ENCODE measurements at places on chromosomes 12 and 14.

- DNase-seq: no peak
Measured at GRCh38 chr12:110657747-110658146, 31.2 kb downstream of the HVCN1 start.

DNA sequence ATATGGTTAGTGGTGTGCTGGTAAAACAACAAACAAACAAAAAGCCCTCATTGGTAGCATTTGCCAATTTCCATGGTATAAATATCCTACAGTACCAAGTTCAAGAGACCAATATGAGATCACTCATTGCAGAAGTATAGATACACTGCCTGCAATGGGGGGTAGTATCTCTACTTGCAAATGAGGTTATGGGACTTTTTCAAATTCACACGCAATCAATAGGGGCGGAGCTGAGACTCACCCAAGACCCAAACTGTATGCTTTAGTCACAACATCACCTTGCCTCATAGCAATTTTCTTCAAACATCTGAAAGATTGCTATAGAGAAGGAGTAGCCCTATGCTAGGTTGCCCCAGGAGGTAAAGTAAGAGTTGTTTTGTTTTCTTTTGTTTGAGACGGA lies 93.7 kb downstream of the VCPKMT start:
- DNase-seq: no peak

DNA sequence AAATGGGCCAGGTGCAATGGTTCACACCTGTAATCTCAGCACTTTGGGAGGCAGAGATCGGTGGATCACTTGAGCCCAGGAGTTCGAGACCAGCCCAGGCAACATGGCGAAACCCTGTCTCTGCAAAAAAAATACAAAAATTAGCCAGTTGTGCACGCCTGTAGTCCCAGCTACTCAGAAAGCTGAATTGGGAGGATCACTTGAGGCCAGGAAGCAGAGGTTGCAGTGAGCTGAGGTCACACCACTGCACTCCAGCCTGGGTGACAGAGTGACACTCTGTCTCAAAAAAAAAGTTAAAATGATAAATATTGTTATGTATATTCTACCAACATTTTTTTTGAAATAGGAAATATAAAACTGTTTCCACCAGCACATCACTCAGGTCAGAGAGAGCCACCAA lies 64.9 kb downstream of the NDUFA12 start:
- no peak for DNase-seq

DNA sequence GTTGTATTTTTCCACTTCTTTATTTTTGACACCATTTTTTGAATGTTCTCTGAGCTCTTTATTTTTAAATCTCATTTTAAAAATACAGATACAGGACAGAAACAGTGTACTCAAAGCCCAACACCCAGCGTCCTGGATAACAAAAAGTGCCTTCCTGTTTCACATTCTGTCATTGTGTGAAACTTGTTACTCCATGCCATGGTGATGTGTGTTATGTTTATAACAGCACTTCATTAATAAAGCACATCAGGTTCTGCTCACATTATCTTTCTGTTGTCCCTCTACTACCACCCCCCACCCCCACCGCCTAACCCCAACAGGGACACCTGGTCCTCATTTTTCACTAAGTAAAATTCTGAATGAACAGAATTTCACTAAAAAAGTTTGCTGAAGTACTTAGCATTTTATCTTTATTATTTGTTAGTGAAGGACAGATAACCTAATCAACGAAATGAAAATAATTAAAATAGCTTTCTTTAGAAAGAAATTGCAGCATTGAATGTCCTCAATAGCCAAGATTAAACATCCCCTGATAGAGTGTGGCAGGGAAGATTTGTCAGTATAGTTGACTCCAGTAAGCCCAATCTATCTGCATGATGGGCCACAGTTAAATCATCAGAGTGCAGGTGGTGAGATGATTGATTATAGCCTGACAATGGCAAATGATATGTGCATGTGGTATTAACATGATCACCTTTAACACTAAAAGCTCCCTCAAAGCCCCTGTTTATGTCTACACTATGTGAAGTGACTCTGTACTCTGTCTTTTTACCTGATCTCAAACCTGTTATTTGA lies 153.9 kb downstream of the ACSS3 start:
- no peak for DNase-seq

DNA sequence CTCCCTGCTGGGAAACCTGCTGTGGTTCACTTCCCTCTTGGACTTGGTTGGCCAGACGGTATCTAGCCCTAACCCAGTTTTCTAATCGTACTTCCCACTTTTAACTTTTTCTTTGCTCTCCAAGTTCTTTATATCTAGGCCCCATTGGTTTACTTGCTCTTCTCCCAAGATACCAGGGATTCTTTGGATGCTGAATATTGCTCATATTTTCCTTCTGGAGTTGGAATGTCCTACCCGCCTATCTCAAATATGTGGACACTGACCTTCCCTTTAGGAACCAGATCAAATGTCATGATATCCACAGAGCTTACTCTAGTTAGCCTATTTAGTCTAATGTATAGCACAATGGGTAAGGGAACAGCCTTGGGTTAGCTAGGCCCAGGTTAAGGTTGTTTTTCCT lies 228.6 kb downstream of the DACT1 start:
- no peak for DNase-seq

- DNase-seq: no peak
Measured at GRCh38 chr12:54439096-54439495, 20.0 kb upstream of the ITGA5 start.

DNA sequence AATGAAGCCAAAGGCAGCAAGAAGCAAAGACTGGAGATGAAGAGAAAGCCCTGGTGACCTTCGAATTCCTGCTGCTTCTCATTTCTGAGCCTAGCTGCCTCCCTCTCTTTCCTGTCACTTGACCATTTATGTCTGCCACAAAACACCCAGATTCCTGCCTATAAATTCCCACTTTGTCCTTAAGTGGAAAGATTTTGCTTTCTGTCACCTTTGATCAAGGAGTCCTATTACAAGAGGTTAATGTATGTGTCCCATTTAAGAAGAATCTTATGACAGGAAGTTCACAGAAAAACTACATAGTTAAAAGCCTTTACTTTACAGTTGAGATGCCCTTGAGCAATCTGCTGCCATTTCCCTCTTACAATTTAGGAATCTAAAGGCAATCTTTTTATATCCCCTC lies 155.7 kb downstream of the GALC start:
- DNase-seq: no peak

DNA sequence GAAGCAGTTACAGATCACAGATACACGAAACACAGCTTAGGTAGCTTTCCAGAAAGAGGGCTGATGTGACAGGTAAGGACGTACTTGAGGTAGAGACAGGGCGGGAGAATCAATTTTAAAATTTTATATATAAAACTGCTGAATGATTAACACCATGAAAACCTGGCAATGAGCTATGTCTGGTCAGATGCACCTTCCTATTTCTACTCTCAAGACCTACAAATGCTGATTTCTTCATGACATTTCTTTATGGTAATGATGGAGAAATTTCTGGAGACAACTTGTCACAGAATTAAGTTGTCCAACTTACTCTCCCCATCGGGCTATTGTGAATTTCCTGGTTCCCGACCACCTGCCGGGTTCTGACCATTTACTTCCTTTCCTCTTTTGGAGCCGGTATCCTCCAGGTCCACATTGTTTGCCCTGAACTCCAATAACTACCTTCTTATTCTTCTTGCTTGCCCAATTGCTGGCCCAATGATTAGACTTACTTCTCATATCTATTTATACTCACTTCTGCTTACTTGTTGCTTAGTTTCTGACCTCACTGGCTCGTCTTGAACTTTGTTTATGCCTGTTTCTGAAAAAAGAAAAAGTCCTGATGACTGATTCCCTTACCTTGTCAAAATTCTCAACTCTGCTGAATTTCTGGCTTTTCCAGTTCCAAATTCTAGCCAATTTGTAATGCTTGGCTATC lies 12.8 kb upstream of the ATP2B1 start:
- DNase-seq: no peak

DNA sequence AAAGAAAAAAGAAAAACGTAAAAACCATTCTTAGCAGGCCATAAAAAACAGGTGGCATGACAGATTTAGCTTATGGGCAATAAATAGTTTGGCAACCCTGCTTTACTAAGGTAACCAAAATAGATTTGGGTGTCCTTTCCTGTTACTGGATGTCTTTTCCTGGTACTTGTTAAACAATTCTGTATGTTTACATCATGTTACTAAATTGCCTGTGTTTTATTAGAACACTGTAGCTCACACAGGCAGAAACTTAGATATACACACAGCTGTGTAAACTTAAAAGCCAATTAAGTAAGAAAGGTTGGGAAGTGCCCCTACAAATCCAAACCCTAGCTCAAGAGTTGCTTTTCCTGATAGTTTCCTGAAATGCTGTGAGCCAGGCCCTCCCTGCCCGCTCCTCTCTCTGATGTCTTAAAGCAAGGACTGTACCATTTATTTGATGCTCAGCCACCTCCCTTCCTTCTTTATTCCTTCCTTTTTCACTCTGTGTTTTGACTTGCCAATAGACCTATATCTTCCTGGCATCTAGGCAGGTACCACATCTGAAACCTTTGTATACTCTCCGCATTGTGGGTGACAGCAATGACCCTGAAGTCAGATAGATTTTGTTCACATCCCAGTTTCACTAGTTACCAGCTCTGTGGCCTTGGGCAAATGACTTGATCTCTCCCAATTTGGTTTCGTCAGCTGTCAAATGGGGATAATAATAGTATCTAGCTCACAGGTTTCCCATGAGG lies 3.7 kb upstream of the CAMKK2 start:
- no peak for DNase-seq

DNA sequence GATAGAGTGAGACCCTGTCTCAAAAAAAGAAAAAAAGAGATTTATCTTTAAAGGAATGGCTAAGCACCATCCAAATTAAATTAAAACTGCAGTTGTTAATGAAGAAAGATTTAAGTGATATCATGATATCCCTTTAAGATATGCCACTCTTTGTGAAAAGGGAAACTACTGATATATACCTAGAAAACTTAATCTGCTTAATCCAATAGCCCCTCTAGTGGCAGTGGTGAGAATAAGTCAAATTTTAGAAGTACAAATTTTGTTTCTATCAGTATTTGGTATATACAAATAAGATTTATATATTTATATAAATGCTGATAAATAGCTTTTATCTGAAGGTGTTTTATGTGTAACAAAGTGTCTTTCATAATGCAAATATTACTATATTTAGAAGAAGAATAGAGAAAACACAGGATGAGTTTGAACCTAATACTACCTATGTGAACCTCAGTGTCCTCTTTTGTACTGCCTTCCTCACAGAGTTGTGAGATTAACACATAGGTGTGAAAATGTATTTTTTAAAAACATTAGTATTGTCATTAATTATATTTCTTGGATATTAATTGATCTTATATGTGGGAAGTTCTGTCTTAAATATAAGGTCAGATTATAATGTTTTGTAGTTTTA lies 51.4 kb upstream of the GARIN2 start:
- no peak for DNase-seq

DNA sequence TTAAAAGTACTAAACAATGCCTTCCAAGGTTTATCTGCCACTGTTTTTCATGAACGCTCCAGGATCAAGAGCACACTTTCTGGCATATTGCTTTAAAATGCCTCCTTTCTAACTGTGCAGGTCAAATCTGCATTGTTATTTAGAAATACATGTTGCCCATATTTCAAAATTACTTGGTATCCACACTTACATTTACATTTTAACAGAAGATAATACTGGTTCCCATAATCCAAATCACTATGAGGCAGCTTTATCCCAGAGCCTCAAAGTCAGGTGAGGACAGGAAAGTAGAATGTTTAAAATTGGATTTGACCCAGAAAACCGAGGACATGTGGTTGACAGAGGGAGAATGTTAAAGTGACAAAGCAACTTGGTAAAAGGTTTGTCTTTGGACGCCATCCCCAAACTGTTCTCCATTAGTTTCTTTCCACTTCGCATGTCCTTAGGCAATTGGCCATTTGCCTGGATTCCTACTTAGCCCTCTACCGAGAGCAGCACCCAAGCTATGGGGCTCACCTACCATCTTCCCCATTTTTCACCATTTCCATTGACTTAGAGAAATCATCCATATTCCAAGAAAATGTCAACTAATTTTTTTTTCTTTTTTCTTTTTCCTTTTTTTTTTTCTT lies 353.0 kb downstream of the PAWR start:
- DNase-seq: no peak

- peak; percentile 65 for DNase-seq
Measured at GRCh38 chr12:131132118-131132892, 178.6 kb downstream of the ADGRD1 start.

DNA sequence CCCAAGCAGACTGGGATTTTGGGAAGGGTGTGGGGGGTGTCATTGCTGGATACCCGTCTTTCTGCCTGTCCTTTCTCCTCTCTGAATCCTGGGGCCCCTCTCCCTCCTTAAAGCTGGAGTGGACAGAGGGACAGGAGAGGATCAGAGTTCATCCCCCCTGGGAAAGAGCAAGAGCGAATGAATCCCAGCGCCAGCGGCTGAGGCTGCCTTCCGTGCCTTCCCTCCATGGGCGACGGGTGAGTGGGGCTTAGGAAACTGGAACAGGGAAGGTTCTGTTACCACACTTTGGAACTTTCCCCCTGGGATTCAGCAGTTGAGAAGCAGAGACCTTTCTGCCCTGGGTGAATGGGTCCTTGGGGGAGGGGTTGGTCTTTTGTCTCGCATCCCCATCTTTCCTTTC lies 16.2 kb upstream of the RIN3 start:
- no peak for DNase-seq

- no peak for DNase-seq
Measured at GRCh38 chr12:96047229-96048211, 12.1 kb upstream of the LTA4H start.

DNA sequence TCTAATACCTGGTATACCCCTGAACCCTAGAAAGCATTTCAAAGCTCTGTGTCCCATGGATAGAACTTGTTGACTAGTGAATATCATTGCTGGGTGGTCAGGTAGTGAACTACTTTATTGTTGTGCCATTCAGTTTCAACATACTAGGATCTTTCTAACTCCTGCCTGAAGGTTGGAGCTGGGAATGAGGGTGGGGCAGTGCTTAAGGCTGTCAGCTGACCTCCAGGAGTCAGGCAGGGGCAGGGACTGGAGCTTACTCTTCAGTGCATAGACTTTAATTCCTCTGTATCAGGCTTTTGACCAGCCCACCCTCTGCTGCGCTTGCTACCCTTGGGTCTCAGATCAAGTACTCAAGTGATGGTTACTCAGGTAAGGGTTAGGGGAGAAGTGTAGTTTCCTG lies 102.6 kb upstream of the RFX4 start:
- DNase-seq: no peak

GRCh38 chr14:33052943-33053342 lies 114.3 kb downstream of the NPAS3 start:
- no peak for DNase-seq

- DNase-seq: no peak
Measured at GRCh38 chr12:51225771-51226170, 7.9 kb upstream of the POU6F1 start.

GRCh38 chr12:58801986-58802385 lies 118.3 kb downstream of the LRIG3 start:
- DNase-seq: no peak

GRCh38 chr12:78878459-78878858 lies 13.9 kb downstream of the SYT1 start:
- no peak for DNase-seq

GRCh38 chr12:73181244-73181643 lies 909.1 kb downstream of the TRHDE start:
- no peak for DNase-seq

GRCh38 chr12:132284827-132285741 lies 44.3 kb downstream of the GALNT9 start:
- no peak for DNase-seq

- no peak for DNase-seq
Measured at GRCh38 chr14:73168274-73168673, 32.0 kb downstream of the PSEN1 start.

Measured in stimulated activated CD4-positive, alpha-beta T cell treated with anti-CD3 and anti-CD28 coated beads, Interleukin-1b, Interleukin-23, amount 100 ng/mL, for 24 hours (primary cell).